ENCODE measurements at places on chromosomes 6 and 20.

DNA sequence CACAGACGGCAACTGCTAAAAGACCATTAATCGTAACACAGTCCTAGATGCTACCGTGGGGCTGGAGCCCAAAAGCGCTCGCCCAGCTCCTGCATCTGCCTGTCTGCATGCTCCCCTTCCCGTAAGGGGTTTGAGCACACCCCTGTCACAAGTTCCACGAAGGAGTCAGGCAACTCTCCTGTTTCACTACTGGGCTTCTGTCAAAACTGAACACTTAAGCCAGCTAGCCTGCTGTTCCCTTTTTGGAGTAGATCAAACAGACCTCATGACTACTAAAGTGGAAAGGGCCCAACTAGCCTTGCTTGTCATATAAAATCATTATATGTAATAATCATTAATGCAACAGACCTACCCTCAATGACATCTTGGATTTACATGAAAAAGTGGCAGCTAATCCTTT, 61.3 kb downstream of the TRMT11 start:
- no peak for DNase-seq

GRCh38 chr6:21228876-21229460, 364.6 kb upstream of the SOX4 start:
- no peak for DNase-seq

DNA sequence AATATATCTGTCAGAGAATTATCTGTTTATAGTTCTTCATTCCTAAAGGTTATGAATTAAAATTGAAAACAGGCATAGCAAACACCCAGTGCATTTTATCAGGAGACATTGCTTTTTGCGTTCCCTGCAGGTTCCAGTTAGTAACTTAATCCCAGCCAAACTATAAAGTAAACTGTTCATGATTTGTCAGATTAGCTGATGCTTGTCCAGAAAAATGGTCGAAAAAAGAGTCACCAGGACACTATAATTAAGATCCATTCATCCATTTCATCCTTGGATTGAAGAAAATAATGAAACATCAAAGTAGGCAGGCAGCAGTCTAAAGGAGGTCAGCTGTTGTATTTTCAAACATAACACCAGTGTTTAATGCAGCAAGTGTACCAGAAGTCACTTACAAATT, 75.9 kb downstream of the EPHA7 start:
- DNase-seq: no peak

GRCh38 chr6:156848123-156848522, 70.9 kb downstream of the ARID1B start:
- DNase-seq: no peak

DNA sequence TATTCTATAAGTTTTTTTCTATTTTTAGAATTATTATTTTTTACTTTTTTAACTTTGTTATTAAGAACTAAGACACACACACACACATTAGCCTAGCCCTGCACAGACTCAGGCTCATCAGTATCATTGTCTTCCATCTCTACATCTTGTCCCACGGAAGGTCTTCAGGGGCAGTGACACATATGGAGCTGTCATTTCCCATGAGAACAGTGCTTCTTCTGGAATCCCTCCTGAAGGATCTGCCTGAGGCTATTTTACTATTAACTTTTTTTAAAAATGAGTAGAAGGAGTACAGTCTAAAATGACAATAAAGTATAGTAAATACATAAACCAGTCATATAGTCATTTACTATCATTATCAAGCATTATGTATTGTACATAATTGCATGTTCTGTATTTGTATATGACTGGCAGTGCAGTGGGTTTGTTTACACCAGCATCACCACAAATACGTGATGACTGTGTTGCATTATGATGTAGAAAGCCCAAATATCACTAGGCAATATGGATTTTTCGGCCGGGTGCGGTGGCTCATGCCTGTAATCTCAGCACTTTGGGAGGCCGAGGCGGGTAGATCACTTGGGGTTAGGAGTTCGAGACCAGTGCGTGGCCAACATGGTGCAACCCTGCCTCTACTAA, 57.9 kb downstream of the HIVEP1 start:
- DNase-seq: no peak

DNA sequence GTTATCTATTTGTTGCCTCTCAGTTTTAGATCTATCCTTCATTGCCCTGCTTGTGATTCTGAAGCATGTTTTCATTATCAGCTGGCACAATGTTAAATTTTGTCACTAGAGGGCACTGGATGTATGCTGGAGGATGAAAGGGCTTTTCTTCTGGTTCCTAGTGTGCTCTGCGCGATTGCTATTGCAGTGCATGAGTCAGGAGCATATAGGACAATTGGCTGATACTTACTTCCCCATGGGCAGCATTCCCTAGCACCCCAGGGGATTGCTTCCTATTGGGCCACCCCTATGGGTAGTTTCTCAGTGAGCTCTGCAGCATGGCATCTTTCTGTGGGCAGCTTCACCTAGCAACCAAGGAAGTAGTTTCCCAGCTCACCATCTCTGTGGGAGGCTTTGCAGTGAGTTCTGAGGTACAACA, 280.3 kb upstream of the SYNCRIP start:
- DNase-seq: no peak

GRCh38 chr6:72940265-72940664, 285.0 kb downstream of the KHDC1L start:
- no peak for DNase-seq

DNA sequence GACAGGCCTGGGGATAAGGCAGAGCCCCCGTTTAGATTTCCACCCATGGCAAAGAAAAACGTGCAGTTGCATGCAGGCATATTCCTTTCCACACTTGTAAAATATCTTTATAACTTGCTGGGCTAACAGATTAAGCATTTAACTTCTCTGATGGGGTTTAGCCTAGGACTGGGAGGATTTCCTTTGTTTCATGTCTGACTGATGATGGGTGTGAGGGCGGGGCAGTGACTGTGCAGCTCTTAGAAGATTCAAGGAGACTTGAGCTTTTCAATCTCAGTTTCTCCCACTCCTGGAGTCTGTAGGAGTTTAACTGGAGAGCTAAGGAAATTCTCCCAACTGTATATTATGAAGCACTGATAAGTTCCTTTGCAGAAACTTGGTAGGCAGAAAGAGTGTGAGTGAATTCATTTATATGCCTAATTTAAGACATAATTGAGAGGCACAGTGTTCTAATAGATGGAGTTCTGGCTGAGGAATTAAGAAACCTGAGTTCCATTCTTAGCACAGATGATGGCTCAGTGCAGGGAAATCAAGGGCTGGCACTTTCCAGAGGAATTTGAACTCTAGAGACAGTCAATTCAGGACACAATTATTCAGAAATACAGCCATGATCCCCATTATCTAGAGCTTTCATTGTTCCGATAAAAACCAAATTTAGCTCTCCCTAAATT, 214.6 kb upstream of the CNR1 start:
- no peak for DNase-seq

DNA sequence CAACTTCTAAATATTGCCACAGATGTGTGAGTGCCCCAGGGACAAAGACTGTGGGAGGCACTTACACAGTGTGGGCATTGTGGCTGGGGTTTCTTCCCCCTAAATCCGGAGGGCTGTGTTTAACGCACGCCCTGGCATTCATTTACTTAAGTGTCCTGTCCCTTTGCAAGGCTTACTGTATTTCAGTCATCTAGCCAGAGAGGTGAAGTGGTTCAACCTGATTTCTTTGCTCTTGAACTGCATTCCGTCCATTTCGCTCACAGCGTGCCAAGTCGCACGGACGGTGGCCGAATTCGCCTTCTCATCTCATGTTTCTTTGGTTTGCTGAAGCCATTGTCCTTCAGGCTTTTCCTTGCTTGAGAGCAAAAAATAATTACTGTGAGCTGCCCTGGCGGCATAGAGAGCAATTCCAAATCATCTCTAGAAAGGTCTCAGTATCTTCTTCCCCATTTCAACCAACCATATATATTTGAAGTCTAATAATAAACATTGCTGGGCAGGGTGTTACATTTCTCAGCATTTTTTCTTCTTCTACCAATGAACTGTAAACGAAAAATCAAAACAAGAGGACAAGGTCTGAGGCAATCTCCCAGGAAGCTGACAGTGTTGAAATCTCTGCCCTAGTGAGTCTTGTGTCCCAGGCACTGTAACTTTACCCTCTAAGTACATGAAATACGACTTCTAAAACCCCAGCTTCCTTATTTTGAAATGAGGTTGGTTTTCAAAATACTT, 16.9 kb downstream of the SYTL3 start:
- DNase-seq: no peak

DNA sequence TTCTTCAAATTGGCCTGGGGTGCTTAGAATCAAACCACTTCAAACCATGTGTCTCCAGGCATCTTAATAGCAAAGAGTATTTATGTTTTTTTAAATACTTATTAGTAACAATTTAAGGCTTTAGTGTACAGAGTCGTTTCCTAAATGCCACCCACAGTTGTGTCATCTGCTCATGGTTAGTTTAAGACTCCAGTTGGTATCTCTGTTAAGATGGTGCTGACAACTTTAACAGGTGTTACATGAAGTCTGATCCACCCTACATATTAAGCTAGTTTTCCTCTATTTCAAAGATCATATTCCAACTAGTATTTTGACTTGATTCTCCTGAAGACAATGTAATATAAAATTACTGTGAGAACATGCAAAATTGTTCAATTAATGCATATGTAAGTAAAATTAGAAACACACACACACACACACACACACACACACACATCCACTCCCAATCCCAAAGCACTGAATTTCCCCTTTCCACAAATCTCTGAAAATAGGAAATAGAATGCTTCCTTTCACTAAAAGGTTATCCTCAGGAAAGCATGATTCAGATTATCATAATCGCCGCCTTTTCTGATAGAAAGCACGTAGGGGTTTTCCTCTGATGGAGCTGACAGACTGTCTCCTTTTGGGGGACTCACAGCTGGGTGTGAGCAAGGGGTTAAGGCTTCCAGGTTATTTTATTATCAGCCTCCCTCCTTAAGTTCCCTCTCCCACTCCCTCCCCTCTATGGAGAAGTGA, 10.5 kb downstream of the CNKSR3 start:
- DNase-seq: no peak

DNA sequence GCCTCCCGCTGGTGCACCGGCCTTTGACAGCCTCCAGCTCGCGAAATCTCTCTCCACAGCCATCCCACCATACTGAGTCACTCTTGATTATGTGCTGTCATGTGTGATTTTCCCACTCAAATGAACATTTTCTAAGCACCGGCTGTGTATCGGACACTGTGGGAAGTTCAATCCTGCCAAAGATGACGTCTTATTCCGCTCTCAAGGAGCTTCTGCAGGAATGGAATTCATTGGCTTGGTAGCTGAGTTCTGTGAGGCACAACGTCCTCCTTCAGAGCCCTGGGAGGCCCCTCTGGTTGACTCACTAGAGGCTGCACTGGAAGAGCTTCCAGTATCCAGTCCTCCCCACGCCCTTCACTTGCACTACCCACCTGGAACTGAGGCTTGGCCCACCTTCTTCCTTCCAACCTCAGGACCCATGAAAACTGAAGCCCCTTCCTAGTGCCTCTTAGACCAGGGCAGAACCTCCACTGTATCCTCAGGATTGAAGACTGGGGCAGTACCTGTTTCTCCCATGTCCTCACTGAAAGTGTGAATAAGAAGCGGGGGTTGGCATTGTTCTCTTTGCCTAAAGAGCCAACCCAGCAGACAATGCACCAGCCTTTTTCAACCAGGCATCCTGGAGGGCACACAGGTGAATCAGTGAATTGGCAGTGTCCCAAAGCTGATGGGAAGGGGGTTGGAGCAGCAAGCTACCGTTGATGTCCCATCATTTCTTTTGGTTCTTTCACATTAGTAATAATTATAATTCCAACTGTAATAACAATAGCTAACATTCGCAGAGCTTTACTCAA, 1.7 kb downstream of the UNC5CL start:
- no peak for DNase-seq

- DNase-seq: no peak
Observed at GRCh38 chr6:141415896-141416295, 716.8 kb upstream of the GJE1 start.

DNA sequence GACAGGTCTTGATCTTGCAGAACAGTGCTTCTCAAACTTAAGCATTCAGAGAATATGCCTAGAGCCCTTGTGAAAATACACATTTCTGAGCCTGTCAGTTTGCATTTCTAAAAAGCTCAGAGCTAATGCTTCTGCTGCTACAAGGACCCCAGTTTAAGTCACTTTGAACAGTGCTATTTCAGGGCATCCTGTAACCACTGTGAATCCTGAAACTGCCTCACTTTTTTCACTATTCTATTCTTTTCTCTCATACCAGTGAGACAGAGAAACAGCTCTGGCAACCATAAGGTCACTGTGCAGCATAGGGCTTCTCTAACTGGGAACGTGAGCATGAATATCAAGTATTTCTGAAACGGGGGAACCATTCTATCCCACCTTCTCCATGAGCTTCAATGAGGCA, 51.2 kb downstream of the LGSN start:
- DNase-seq: no peak

- no peak for DNase-seq
Observed at GRCh38 chr6:136483906-136484305, 66.3 kb downstream of the MAP7 start.

- DNase-seq: no peak
Observed at GRCh38 chr20:50153153-50153499, 397 bp downstream of the PEDS1 start.

DNA sequence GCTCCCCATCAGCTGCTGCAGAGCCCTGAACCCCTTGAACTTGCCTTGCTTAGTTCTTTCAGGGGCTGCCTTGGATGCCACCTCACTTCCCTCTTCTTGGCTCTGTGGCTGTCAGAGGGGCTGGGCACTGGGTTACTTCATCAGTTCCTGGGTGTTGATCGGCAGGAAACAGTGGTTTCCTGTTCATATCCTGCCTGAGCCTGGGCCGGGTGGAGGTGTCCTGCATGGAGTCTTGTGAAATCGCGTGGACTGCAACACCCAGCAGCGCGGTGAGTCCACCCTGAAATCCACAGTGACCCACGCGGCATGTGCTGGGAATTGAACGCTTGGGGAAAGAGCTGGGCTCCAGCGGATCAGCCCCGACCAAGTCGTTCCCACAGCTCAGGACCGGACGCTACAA, 97.5 kb downstream of the CDH26 start:
- peak; percentile 66 for DNase-seq

DNA sequence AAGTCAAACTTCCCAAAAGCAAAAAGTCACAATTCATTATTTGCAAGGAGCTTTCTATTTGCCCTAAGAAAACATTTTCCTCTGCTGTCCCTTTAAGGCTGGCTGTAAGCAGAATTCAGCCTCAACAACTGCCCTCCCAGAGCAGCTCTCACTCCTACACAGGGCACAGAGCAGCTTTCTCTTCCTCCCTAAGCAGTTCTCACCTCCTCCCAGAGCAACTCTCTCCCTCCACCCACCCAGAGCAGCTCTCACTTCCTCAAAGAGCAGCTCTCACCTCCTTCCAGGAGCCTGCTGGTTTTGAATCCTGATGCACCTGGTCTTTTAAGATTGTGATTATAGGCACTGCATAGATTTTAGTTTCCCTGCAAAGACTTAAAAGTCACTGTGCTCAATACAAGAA, 120.6 kb upstream of the TMEM181 start:
- DNase-seq: peak; percentile 4

GRCh38 chr6:135181333-135182070, 394 bp downstream of the MYB start:
- peak; percentile 8 for DNase-seq
